ENCODE measurements at places on chromosomes 1 and 21. TPM values are rescaled to one million over a fixed set of nuclear protein-coding genes. Genes with fewer than 3 reads are reported as not detected.

DNA sequence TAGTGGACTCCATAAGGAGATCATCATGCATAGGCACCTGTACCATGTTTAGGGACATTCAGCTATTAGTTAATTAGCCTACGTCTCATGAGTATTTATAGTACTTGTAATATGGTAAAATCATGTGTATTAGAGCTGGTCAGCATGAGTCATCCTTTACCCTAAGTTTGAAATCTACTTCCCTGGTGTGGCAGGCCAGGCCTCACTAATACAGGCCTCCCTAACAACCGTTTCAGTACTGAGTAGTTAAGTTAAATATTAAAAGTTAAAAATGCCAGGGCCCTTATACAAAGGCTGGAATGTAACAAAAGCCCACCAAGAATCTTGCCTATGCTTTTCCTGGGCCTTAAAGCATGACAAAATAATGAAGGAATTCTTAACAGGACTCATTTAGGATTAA is 356.3 kb upstream of the DPYD start:
- no peak for DNase-seq

DNA sequence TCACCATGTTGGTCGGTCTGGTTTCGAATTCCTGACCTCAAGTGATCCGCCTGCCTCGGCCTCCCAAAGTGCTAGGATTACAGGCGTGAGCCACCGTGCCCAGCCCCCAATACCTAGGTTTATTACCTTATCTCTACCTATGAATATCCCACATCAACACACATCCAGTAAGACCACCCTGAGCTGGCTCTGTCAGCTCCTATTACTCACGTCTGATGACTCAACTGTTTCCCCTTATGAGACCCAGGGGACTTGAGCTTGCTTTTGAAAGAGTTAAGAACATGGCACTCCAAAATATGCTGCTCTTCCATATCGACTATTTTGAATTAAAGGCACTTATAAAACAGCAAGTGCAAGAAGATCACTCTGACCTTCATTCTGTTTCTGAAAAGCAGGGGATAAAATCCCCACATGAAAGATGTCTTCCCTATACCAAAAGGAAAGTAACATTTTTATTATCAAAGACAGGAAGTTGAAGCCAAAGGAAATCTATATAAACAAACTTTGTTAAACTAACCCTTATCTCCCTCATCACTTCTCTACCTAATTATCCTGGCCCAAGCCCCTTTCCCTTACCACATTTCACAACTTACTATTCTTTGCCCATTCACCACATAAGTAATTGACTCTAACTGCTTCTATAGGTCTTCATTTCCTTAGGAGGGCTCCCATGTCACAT is 41.3 kb upstream of the OSBPL9 start:
- DNase-seq, result no peak

Gene SKI
- 47.7 TPM for total RNA-seq

Gene KRTAP6-3
- total RNA-seq, result not detected

- DNase-seq, result no peak
Measured at GRCh38 chr1:169018751-169019150, 87.7 kb upstream of the ATP1B1 start.

GRCh38 chr1:42000766-42001165 is 82.0 kb upstream of the HIVEP3 start:
- no peak for DNase-seq

GRCh38 chr1:55609630-55610029 is 394.5 kb upstream of the USP24 start:
- no peak for DNase-seq

DNA sequence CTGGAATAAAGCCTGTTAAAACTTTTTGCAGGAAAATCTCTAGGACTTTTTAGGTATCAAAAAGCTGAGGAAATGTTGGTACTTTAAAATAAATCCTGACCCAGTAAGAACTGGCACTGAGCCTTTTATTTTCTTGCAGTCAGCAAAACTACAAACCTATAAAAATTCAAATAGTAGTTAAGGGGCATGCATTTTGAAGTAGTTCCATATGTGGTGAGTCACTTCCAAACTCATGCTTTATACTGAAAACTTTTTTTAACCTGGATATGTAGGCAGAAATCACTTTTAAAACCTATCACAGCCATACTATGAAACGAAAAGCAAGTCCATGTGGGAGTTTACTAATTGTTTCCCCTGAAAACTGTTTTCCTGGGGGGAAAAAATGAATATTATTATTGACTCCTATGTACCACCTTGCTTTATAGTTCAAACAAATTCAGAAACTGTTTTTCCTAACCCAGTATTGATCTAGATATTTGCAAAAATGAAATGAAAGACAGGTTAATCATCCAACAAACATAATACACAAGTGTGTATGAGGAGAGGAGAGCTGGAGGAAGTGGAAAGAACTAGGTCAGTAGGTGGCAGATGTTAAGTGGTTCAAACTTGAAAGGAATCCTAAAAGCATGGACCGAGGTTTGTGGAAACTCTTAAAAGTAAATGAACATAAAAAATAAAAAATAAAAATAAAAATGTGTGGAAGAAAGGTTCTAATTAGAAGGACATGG is 30.5 kb downstream of the NRIP1 start:
- DNase-seq, result peak; percentile 17

Gene TPTE
- not detected for total RNA-seq

DNA sequence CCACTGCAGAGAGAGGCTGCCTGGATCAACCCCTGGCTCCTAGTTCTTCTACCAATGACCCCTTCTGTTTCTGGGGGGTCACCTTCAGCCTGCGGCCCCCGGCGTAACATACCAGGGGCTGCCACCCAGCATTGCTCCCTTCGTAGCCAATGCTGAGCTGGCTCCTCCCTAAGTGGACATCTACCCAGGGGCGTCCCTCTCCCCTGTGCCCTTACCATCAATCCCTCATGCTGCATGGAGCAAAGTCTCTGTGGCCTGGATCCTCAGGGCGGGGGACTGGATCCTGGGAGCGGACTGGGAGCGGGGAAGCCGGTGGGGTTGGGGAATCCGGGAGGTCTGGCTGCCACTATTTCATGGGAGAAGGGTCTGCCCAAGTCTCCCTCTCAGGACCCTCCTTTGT is 28.6 kb downstream of the TRIM67 start:
- DNase-seq, result no peak

DNA sequence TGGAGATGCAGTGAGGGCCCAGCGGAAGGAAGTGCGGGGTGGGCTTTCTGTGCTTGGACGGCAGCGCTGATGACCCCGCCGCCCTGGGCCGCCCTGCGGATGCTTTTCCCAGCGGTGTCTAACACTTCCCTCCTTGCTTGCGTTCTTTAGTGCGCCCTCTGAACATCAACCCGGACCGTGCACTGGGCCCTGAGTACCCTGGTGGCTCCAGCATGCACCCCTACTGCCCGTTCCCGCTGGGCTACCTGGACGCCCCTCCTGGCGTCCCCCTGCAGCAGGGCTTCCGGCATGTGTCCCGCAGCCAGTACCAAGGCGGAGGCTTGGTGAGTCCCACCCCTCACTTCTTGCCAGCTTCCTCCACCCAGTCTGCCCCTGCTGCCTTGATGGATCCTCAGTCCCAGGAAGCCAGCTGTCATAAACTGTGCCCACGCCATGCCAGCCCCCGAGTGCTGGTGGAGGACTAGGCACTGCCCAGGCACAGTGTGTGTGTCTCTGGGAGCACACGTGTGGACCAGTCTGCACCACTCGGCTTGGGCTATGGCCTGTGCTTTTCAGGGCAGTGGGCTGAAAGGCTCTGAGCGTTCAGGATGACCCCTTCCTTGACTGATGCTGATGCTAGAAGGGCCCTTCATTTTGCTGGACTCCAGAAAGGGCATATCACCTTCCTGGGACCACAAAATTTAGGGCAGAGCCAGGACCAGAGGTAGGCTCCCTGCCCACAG is 2.3 kb downstream of the DMRTB1 start:
- no peak for DNase-seq

Gene OR2L13
- not detected for total RNA-seq

GRCh38 chr1:56525489-56526041 is 53.8 kb downstream of the PLPP3 start:
- DNase-seq, result peak; percentile 23

Gene PAQR7
- 7.6 TPM for total RNA-seq

Gene COL8A2
- total RNA-seq, result 2.0 TPM

Gene SYNC
- 6.0 TPM for total RNA-seq

Gene VAV3
- 14.4 TPM for total RNA-seq

Gene CELF3
- total RNA-seq, result 0.09 TPM

GRCh38 chr1:59414406-59415133 is 117.7 kb downstream of the FGGY start:
- DNase-seq, result no peak

GRCh38 chr1:53069663-53070327 is 7.8 kb downstream of the PODN start:
- DNase-seq, result no peak

Data from lung (tissue), 17 donors.